DND-41 (cell line): ENCODE measurements at places on chromosomes 5 and 9.
A peak's percentile ranks its signal among the peaks of the same experiment; 100 is the strongest.

- DNase-seq: no peak
These were observed 831.5 kb downstream of the MAT2B start for GRCh38 chr5:164336906-164337305.

- DNase-seq: no peak
These were observed 10.8 kb downstream of the SPAAR start for GRCh38 chr9:35920051-35920620.

- DNase-seq: no peak
These were observed 442.7 kb upstream of the CD180 start for GRCh38 chr5:67639313-67639712.

GRCh38 chr9:137454597-137455358, 4.4 kb downstream of the NSMF start:
- DNase-seq: no peak

GRCh38 chr9:130963916-130964315, 24.9 kb upstream of the FIBCD1 start:
- DNase-seq: no peak

DNA sequence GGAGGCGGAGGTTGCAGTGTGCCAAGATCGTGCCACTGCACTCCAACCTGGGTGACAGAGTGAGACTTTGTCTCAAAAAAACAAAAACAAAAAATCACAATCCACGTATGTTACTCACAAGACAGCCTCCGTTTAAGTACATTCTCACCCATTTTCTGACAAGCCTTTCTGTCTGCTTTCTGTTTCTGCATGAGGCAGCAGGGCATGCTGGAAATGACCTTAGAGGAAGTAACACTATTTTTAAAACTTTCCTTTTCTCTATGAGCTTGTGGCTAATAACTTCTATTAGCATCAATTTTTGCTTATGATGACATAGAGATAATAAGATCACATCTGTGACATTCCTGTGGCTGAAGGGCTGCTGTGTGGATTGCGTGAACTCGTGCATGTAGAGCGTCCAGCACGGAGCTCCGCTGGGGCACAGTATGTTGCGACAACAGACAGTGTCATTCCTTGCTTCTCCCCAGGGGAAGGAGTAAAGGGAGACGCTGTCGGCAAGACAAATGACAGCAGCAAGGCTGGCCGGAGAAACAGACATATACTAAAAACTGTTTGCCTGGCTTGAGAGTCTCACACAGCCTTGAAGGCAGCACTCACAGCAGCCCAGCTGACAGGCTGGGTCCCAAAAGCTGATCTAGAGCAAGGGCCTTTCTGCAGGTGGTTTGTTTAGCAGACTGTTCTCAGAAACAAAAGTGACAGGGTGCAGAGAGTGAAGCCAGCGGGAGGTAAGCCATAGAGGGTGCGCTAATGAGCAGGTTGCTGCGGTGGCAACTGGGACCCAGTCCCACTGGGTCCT, 1.6 kb downstream of the BTNL3 start:
- no peak for DNase-seq

DNA sequence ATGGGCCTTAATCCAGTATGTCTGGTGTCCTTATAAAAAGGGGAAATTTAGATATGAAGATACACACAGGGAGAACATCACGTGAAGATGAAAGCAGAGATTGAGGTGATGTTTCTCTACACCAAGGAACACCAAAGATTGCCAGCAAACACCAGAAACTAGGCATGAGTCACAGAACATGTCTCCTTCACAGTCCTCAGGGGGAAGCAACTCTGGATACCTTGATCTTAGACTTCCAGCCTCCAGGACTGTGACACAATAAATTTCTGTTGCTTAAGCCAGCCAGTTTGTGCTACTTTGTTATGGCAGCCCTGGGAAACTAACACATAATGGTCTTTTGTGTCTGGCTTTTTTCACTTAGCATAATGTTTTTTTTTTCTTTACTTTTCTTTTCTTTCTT, 41.2 kb upstream of the STRBP start:
- DNase-seq: no peak

- no peak for DNase-seq
These were observed 63.2 kb downstream of the SERINC5 start for GRCh38 chr5:80192507-80193241.

DNA sequence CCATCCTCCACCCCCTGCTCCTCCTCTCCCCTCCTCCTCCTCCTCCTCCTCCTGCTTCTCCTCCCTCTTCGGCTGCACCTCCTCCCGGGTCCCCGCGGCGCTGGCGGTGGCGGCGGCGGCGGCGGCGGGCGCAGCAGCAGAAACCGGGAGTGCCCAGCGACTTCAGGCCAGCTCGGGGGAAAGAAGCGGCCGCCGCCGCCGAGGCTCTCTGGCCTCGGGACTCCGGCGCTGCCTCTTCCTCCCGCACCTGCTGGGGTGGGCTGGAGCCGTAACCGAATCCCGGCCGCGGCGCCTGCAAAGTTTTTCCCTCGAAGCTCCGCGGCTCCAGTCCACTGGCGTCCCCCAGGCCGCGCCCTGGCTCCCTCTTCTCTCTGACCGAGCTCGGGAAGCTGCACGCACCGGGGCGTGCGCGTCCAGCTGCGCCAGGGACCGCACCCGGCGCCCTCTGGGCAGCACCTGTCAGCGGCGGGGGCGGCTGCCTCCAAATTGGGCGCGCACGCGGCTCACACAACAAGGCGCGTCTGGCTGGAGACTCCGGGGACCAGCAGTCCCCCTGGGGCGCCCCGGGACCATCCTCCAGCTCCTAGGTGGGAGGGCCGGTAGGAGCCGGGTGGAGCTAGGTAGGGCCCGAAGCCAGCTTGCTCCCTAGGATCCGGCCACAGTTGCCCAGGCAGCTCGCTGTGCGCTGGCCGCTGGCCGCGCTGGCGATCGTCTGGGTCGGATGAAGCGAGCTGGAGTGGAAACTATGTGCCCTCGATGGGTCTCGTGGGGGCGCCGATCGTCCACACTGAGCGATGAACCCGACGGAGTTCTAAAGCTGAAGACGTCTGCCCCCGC, at the start of gene MCTP1:
Gene MCTP1 (minus strand): TSS at position 523 of the 837 bp plus-strand sequence.
- DNase-seq: no peak

DNA sequence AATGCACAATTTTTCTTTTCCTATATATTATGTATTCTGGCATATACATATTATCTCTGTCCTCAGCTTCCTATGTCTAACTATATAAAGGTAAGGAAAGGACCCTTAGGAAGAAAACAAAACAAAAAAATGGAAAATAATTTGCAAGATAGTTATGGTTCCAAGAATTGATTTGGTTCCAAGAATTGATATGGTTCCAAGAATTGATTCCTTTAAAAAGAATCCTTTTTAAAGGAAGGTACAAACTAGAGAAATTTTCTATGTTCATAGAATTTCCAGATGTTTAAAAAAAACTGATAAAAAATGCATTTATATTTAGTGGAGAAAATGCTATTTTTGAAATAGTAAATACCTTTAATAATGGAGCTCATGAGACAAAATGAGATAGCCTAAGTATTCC, 12.1 kb downstream of the LYRM7 start:
- no peak for DNase-seq

- DNase-seq: no peak
These were observed 106.9 kb downstream of the DCP2 start for GRCh38 chr5:113083481-113083880.

- no peak for DNase-seq
These were observed 387.7 kb upstream of the CLINT1 start for GRCh38 chr5:158246661-158247060.

GRCh38 chr5:34621277-34622097, 34.6 kb upstream of the RAI14 start:
- DNase-seq: no peak

- DNase-seq: peak; percentile 54
These were observed 3.2 kb downstream of the SH3PXD2B start for GRCh38 chr5:172450861-172451695.

GRCh38 chr5:96645091-96645490, 17.1 kb upstream of the CAST start:
- DNase-seq: no peak

GRCh38 chr5:142924135-142924883, 154.1 kb downstream of the ARHGAP26 start:
- DNase-seq: peak; percentile 29

GRCh38 chr5:157100140-157100679, 8.6 kb downstream of the HAVCR2 start:
- DNase-seq: no peak

DNA sequence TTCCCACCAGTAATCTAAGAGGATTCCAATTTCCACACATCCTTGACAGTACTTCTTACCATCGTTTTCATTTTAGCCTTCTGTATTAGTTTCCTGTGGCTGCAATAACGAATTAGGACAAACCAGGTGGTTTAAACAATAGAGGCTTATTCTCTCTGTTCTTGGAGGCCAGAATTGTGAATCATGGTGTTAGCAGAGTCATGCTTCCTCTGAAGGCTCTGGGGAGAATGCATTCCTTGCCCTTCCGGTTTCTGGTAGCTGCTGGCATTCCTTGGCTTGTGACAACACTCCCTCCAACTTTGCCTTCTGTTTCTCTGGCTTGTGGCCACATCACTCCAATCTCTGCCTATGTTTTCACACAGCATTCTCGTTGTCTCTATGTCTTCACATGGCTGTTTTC, 23.5 kb downstream of the RIGI start:
- no peak for DNase-seq

DNA sequence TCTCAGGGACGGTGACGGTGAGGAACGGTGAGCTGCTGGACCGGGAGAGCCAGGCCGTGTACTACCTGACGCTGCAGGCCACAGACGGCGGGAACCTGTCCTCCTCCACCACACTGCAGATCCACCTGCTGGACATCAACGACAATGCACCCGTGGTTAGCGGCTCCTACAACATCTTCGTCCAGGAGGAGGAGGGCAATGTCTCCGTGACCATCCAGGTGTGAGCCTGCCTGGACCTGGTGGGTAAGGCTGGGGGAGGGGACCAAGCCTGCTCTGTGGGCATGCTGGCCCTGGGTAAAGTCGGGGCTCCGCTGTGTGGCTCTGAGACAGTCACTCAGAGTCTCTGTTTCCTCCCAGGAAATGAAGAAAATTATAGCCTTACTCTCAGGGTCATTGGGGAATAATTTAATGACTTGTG, 29.3 kb downstream of the CDHR2 start:
- peak; percentile 16 for DNase-seq

- DNase-seq: no peak
These were observed 68.7 kb upstream of the UNC5A start for GRCh38 chr5:176741561-176742211.

DNA sequence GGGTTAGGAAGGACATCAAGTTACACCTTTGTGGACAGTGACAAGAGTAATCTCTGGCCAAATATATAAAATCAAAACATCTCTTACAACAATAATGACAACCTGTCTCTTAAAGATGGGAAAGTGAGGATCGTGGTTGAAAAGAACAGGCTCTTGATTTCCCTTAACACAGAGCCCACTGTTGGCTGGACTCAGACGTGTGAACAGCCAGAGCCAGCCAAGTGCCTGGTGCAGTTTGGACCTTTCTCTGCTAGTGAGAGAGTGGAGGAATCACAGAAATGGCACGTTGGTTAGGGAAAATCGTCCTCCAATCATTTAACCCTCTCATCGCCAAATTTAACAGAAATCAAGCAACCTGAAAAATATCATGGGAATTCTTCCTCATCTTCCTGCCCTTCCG, 131.3 kb downstream of the GNA14 start:
- no peak for DNase-seq

DNA sequence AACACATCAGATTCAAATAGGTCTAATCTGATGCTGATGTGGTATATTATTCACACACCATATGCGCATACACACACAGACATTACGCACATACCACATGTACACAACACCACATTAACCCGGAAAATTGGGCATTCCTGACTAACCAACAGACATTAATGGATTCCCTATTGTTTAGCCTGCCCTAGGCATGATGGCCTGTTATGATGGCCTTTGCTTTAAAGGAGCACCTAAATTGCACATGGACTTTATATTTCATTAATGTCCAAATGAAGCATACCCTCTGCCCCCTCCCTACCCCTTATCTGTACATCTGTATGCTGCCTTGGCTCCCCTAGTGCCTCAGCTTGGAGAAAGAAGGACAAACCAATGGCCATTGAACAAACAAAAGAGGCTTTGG, 127.7 kb upstream of the PRLR start:
- no peak for DNase-seq

- DNase-seq: no peak
These were observed 52.4 kb downstream of the GALNT10 start for GRCh38 chr5:154242964-154243376.

- DNase-seq: no peak
These were observed 28.3 kb upstream of the CER1 start for GRCh38 chr9:14750821-14751220.

DNA sequence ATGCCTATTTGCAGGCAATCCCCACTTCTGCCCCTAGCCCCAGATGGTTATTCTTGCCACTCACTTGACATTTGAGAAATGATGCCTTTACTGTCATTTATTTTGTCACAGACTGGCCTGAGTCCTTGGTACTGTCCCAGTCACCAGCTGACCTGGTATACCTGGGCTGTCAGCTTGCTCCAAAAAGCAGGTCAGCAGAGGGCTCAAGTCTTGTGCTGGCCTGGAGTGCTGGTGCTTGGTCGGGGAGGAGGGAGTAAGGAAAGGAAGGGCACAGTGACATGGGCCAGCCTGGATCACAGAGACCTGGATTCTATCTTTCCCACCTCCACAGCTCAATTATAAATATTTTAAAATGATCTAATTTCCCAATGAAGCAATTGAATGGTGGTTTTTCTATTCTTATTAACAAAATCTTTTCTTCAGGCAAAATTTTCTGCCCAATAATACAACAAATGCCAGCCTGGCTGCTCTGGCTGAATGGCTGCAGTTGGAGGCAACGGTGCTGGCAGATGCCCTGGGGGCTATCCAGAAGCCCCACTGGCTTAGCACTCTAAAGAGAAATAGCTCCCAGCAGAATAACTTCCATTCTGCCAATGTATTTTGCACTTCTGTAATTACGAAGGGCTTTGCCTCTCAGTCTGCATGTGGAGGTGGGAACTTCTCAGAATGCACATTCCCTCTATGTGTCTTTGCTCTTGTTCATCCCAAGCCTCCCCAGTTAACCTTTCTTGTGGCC, 160.6 kb downstream of the GADD45G start:
- no peak for DNase-seq

- DNase-seq: peak; percentile 88
These were observed 1.7 kb downstream of the PPARGC1B start for GRCh38 chr5:149731617-149732323.
